ENCODE measurements at places on chromosomes 2 and 18.

DNA sequence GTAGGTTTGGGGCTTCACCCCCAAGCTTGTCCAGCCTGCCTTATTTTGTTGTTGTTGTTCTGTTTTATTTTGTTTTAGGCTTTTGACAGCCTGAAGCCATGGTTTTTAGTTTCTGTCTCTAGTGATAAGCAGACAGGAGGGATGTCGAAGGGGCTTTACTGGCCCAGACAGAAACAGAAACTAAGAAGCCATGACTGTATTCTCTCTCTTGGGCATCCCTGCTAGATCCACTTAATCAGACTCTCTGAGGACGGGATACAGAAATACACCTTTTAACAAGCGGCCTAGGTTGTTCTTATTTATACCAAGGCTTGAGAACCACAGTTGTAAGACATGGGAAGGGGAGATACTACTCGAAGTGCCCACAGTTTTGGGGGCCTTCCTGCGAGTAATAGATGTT lies 330.9 kb downstream of the SLC8A1 start:
- no peak for DNase-seq

- no peak for DNase-seq
These were observed 83.6 kb downstream of the ACVR1 start for GRCh38 chr2:157792335-157793052.

DNA sequence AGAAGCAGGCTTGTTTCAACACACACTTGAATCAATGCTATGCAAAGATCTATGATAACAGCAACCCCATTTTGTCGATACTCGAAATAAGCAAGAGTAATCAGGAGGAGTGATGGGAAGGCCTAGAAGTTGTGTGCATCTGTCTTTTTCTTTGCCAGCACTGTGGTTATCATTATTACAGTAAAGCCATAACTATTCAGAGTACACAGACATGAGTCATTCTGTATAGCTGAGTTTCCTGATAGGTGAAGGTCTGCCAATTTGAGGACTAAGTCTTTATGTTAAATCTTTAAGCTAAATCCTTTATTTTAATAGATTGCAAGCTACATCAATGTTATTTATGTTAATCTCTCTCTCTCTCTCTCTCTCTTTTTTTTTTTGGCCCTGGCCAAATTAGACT lies 1344.4 kb upstream of the CELF4 start:
- DNase-seq = no peak

DNA sequence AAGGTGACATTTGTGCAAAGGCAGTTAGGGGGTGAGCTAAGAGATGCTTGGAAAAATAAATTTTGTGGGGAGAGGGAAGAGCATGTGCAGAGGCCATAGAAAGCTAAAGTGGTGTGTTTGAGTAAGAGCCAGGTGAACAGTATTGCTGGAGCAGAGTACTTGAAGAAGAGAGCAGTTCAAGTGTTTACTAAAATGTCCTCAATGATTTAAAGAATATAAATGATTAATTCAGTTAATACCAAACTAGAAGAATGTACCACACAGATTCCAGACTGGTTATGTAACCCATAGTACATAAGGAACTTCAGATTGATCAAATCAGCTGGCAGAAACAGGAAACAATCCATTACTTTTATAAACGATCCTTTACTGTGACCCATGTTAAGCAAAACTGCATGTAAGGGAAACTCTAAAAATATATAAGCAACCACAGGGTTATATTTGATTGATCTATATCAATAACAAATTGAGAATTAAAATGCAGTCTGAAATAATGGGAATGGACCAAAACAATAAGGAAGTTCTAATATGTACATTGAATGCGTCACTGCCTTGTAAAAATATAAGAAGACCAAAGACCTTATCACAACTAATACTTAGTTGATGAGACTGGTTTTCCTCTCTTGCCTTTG lies 76.9 kb downstream of the LDAH start:
- no peak for DNase-seq

DNA sequence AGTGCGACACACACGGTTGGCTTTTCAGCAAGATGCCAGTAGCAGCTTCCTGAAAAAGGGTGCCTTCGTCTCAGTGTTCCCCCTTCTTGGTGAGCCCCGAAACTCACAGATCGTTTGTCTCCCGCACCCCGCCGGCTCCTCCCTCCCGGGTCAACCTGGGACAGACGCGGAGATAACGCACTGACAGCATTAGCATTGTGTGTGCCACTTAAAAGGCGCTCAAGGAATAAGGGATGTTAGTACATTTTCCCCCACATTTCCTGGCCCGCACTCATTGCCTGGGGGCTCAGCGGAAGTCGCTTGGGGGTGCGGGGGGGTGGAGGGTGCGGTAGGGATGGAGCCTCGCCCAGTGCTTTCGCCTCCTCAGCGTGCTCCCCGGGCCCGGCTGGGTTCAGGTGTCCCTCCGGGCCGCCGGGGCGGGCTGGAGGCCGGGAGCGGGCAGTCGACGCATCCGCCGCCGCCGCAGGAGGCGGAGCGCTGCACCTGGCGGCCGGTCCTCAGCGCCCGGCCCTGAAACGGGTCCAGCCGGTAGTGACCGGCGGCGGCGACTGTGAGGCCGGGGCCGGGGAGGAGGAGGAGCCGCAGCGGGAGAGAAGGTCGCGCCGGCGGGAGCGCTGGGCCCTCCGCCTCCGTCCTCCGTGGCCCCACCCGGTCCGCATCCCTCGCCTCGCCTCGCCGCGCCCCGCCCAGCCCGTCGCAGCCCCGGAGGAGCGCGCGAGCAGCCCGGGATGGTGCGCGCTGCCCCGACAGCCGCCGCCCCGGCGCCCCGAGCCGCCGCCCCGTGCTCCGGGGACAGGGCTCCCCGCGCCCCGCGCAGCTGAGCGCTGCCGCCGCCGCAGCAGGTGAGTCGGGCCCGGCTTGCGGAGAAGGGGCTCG lies at the start of gene MFSD6:
Gene MFSD6 (plus strand): TSS at position 694 of the 876 bp plus-strand sequence. CDS start 27,675 bp downstream, outside the sequence.
- no peak for DNase-seq

DNA sequence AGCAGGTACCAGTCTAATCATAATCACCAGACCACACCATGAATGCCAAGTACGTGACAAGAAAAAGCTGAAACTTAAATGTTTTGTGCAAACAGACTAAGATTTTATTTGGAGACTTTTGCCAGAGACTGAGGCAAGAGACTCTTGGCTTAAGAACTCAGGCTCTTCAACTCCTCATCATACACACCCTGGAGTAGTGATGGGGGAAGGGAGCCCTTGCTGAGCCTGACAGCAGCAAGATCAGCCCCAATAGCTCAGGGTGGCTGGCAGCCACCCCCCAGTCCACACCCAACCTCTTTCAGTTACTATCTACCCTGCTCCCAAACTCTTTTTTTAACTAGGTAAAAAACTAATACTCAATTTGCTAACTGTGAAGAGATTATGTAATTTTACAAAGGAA lies 114.8 kb downstream of the CCBE1 start:
- DNase-seq = no peak

- DNase-seq = no peak
These were observed 497 bp downstream of the COLEC12 start for GRCh38 chr18:499776-500631.

DNA sequence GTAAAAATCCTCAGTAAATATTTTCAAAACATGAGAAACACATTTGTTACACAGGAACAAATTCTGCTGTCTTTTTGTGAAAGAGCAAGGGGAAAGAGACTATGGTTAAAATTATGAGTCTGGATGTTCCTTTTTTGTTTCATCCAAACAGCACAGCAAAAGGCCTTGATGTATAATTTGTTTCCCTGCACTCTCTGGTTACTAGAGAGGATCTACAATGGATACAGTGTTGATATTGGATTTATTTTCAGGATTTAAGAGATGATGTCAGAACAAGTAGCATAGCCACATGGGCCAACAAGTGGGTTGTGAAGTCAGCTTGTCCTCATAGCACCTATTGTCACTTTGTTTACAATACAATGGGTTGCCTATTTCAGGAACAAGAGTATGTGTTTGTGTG lies 11.3 kb upstream of the ERBB4 start:
- no peak for DNase-seq

- DNase-seq = no peak
These were observed 296.2 kb upstream of the SALL3 start for GRCh38 chr18:78683191-78684010.

GRCh38 chr18:57784034-57784800 lies 18.9 kb downstream of the ATP8B1 start:
- DNase-seq = no peak

GRCh38 chr2:64939332-64939917 lies 49.8 kb upstream of the SLC1A4 start:
- DNase-seq = no peak

GRCh38 chr2:148965623-148966437 lies 72.7 kb upstream of the LYPD6B start:
- DNase-seq = no peak

GRCh38 chr2:179595284-179595683 lies 266.1 kb downstream of the ZNF385B start:
- DNase-seq = no peak

DNA sequence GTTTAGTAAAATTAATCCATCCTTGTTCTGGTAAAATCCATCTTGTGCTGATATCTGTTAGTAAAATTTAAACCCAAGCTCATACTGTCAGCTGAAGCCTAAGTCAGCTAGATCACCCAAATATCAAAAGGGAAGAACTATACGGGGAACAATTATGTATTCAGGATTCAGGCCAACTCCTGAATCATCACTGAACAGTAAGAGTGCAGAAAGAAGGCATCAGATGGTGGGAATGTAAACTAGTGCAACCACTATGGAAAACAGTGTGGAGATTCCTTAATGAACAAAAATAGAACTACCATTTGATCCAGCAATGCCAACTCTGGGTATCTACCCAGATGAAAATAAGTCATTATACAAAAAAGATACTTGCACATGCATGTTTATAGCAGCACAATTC lies 81.8 kb downstream of the RAPGEF4 start:
- no peak for DNase-seq

DNA sequence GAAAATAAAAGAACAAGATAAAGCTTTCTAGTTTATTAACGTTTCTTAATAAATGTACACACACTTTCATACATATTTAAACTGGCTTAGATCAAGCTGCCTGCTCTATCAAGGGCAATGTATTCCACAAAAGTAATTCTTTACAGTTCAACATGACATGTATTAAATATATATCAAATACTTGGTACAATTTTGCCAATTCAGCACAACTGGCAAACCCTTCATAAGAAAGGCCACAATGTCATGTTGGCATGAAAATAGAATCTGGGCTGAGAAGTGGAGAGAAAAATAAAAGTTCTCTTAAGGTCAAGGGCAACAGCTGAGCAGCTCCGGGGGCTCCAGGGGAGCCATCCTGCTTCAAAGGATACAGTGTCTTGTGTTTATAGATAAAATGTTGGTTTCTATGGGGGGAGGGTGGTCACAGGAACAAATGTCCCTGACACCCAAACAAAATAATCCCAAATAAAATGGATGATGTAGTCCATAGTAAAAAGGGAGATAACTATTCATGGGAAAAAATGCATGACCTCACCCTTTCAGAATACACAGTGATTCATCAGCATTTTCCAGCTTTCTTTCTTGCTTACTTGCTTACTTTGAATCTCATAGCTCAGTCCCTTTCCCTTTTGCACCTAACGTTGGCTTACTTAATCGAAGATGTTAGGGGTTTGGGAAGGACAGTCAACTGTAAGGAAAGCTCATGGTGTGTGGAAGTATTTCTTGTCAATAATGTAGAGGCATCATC lies 494.9 kb downstream of the NYAP2 start:
- DNase-seq = no peak

DNA sequence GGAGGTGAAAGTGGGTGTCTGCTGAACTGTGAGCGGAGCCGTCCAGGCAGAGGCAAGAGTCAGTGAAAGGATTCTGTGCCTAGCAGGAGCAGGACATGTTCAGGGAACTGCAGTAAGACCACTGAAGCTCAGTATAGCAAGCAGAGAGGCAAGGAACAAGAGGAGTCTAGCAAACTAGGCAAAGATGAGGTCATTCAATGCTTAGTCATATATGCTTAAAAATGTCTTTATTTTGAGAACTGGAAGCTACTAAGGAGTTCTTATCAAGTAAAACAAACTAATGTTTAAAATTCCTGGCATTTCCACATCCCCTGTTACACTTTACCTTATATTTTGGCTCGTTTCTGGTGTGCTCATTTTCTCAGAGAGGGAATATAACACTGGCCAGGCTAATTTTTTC lies 913.4 kb downstream of the CBLN2 start:
- DNase-seq = no peak

DNA sequence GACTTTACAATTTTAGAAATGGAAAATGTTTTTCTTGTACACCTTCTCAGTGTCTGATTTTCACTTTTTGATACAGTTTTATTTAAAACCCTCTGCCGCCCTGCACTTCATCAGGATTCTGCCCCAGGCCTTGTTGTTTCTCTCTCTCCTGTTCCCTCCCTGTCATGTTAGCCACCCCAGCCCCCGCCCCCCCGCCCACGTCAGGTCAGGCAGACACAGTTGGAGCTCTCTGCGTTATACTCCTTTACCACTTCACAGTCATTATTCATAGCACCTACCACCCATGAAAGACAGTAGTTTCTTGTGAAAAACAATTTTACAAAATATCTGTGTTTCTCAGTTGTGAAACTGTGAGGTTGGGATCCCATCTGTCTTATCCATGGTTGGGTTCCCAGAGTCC lies 21.5 kb downstream of the ADNP2 start:
- no peak for DNase-seq

DNA sequence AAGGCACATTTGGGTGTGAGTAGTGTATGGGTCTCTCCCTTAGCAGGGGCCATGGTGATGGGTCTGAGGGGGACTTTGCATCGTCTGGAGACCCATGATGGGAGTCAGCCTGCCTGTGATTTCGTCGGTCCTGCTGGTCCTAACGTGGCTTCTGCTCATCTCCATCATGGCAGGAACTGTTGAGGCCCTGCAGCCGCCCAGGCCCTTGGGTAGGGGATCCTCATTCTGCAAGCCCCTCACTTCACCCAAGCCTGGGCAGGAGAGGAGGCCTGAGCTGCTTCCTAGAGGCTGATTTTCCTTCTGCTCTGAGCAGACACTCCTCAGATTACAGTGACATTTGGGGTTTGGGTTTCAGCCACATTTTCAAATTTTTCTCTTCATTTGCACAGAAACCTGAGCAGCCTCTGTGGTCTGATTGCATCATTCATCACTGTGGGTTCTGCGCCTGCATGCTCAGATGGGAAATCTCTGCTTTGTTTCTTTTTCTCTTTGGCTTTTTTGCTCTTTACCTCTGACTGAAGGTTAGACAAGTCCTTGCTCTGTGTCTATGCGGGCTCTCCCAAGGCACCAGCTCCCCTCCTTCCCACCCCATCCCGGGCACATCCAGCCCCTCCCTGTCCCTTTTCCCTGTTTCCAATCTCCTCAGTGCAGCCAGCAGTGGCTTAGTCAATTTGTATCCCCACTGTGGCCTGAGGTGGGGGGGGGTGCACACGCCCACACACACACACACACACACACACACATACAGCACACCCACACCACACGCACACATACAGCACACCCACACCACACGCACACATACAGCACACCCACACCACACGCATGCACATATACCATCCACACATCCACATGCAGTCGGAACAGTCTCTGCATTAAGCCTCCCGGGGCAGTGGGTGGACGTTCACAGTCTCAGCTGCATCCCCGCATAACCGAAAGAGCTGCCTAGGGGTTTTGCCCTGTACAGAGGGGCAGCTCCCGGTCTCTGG lies 305.4 kb upstream of the HS6ST1 start:
- DNase-seq = no peak

GRCh38 chr18:25420077-25420825 lies 68.3 kb upstream of the ZNF521 start:
- DNase-seq = no peak

GRCh38 chr2:95234286-95234785 lies 27.0 kb downstream of the ZNF892 start:
- DNase-seq = no peak

- no peak for DNase-seq
These were observed 166.0 kb downstream of the LCLAT1 start for GRCh38 chr2:30613001-30613400.

GRCh38 chr2:96895746-96896651 lies 26.1 kb upstream of the SEMA4C start:
- DNase-seq = no peak

GRCh38 chr2:37780387-37780676 lies 108.9 kb upstream of the CDC42EP3 start:
- DNase-seq = no peak

Measured in stimulated activated CD4-positive, alpha-beta T cell treated with anti-CD3 and anti-CD28 coated beads, Interleukin-12 subunit alpha, Interleukin-12 subunit beta, amount 100 ng/mL, for 48 hours (primary cell).